ENCODE measurements at places on chromosomes 11 and 22. TPM values are rescaled to one million over a fixed set of nuclear protein-coding genes. Genes with fewer than 3 reads are reported as not detected.

- no peak for DNase-seq
Measured at GRCh38 chr11:86933891-86934581, 21.2 kb downstream of the FZD4 start.

- no peak for DNase-seq
Measured at GRCh38 chr11:128594226-128594625, 6.9 kb upstream of the ETS1 start.

The MUC5AC gene
- not detected for total RNA-seq

DNA sequence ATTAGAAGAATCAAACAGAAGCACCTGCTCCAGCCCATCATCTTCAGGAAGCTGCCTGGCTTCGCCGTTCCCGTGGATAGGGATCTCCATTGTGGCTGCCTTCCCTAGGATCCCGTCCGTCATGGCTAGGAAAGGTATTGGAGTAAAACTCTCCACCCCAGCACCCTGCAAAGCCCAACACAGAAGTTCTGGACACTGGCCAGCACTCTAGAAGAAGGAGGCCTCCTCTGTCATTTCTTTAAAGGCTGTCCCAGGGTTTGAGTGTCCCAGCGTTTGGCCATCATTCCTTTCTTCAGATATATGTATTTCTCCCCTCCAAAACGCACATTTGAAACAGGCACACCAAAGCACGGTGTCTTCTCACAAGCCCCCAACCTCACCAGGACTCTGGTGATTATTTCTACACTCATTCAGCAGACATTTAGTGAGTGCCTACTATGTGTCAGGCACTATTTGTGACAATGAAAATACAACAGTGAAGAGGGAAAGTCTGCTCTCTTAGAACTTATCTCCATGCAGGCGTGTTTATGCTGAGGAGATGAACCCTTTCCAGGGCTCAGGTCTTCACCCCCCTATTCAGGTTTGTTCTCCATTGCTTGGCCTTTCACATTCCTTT, 724 bp downstream of the ARFIP2 start:
- DNase-seq = no peak

- DNase-seq = no peak
Measured at GRCh38 chr11:58575377-58576020, at the start of gene LPXN. LPXN (minus strand) TSS chr11:58575856; CDS start chr11:58575772, 84 bp downstream.

DNA sequence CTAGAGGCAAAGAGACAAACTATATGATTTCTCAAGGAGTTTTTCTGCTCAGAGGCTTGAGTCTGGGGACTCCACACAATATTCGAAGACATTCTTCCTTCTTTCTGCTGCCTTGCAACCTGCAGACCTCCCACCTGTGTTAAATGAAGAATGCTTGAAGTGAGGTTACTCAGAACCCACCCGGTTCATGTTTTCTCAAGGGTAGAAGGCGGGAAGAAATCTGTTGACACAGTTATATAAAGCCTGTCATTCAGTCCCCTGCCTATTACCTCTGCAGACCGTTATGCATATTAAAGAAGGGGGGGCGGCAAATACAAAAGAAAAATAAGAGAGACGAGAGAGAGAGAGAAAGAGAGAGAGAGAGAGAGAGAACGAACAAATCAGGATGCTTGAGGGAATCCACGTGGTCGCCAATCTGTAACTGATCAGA, 2.2 kb upstream of the KMT2A start:
- DNase-seq = no peak

DNA sequence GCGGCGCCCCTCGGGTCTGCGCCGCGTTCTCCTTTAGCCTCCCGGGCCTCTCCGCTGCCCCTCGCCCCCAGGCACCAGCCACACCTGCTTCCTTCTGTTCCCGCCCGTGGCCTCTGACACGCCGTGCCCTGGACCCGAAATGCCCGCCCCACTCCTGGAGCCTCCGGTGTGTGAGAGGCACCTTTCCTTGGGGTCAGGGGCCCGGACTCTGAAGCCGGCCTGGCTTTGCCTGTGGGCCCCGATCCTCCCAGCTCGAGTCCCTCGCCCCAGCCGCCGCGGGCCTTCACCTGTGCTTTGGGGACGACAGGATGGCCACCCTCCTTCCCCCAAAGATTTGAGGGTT, 661 bp upstream of the CDPF1 start:
- no peak for DNase-seq

- no peak for DNase-seq
Measured at GRCh38 chr22:30578481-30578880, 4.0 kb upstream of the GAL3ST1 start.

DNA sequence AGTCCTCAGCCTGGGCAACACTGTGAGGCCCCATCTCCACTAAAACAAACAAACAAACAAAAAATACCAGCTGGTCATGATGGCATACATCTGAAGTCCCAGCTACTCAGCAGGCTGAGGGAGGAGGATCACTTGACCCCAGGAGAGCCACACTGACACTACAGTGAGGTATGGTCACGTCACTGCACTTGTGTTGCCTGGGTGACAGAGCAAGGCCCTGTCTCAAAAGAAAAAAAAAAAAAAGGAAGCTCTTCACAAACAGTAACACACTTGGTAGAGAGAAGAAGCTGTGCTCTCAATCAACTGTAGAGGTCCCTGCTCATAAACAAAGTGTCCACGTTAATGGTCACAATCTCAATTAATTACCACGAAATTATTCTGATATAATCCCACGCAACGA, 401.6 kb upstream of the CCDC90B start:
- DNase-seq = no peak

- peak; percentile 59 for DNase-seq
Measured at GRCh38 chr22:38862375-38863329, 9.4 kb downstream of the CBX6 start.

DNA sequence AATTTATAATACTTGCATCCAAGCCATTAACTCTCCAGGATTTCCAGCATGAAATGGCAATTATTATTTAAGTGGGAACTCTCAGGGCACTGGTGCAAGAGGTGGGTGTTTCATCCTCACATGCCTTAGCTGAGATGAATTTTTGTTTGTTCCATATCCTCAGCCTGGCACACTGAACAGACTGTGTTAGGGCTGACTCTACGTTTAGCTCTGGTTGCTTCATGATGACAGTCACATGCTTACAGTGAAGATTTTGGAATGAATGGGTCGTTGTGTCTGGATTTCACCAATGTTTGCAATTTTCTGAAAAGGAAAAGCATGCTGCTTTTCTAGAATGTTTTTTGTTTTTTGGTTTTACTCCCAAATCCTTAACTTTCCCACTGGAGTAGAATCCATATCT, 246.6 kb downstream of the INSC start:
- DNase-seq = no peak

DNA sequence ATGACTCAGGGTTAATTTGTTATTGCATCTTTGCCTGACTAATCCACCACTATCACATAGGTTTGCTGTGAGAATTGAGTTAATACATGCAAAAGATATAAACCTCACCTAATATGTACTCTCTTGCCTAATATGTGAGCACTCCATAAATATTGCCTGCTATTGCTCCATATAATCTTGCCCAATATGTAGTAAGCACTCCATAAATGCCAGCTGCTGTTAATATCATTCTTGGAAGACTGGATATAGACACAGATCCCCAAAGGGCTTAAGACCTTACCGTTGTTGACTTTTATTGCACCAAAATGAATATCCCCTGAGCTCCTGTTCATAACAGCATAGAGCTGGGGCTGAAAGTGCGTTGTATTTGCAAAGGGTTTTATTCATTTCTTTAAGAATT, 27.0 kb upstream of the LRRC55 start:
- DNase-seq = no peak

DNA sequence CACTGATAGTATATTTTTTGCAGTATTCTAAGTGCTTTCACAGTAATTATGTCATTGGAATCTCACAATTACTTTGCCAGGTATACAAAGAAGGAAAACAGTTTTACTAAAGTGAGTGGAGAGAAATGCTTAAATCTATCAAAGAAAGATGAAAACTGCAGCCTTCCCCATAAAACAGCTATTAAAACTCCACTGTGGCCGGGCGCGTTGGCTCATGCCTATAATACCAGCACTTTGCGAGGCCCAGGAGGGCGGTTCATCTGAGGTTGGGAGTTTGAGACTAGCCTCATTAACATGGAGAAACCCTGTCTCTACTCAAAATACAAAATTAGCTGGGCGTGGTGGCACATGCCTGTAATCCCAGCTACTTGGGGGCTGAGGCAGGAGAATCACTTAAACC, 19.1 kb downstream of the OR51E1 start:
- no peak for DNase-seq

DNA sequence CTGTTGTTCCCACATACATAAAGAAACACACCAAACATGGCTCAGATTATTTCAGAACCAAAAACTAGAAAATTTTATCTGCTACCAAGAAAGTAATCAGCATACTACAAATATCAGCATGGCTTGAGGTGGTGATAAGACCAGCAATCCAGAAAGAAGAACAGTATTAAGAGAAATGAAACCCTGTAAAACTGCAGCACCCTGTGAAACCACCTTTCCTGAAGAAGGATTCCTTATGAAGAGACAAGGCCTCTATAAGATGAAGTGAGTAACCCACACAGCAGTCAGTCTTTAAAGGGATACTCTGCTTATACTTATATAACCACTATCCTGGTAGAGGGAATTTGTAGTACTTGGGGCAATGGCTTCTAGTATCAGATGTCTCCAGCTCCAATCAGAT, 49.9 kb downstream of the RSF1 start:
- DNase-seq = no peak

The SLC16A8 gene
- not detected for total RNA-seq

DNA sequence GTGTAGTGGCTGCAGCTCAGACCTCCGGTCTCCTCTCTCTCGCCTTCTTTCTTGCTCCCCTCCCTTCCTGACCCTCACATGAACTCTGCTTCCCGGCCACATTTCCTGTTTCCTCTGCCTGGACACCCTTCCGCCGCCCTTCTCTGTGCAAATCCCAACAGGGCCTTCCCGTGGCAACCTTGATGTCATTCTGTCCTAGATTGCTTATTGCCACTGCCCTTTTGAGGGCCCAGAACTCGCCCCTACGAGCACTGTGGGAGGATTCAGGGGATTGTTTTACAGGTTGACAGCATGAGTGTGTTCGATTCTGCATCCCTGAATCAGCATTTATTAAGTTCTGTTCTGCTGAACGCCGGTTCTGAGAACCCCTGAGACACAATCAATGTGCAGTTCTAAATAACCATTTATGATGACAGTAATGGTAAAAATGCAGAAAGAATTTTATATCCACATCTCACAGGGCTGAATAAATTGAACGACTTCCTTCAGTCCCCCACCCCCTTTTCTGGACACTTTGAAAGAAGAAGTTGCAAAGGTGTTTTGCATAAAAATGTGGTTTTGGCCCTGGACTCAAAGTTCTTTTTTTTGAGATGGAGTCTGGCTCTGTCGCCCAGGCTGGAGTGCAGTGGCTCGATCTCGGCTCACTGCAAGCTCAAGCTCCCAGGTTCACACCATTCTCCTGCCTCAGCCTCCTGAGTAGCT, 6.4 kb downstream of the BATF2 start:
- DNase-seq = no peak

DNA sequence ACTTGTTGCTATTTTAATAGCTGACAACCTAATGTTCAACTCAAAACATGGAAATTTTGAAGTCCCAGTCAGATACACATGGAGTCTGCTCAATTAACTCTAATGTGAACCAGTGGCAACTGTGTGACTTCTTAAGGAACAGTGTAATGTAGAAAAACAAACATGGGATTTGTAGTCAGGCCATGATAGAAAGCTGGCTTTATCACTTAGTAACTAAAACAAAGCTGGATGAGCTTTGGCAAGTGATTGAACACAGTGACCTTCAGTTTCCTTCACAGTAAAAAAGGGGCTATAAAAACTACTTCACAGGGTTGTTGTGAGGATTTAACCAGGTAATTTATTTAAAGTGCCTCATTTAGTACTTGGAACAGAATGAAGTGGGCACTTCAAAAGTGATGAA, 62.6 kb downstream of the PRCP start:
- DNase-seq = no peak

The ADAMTS8 gene
- not detected for total RNA-seq

DNA sequence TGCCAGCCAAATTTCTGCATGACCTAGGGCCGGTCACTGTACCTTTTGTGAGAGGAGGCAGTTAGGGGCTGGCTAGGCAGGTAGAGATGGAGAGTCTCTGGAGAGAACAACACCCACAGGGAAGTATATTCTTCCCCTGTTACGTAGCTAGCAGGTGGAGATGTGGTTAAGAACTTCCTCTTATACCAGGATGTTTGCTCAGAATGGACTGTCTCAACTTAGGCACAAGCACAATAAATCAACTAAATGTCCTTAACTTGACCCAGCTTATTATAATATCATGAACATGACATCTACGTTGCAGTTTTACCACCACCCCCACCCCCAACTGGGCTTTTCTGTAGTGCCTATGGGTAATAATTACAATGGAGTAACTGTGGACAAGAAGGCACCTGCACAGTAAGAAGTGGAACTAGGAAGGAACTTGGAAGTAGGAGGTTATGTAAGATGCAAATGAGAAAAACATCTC, 60.7 kb upstream of the MPEG1 start:
- no peak for DNase-seq

DNA sequence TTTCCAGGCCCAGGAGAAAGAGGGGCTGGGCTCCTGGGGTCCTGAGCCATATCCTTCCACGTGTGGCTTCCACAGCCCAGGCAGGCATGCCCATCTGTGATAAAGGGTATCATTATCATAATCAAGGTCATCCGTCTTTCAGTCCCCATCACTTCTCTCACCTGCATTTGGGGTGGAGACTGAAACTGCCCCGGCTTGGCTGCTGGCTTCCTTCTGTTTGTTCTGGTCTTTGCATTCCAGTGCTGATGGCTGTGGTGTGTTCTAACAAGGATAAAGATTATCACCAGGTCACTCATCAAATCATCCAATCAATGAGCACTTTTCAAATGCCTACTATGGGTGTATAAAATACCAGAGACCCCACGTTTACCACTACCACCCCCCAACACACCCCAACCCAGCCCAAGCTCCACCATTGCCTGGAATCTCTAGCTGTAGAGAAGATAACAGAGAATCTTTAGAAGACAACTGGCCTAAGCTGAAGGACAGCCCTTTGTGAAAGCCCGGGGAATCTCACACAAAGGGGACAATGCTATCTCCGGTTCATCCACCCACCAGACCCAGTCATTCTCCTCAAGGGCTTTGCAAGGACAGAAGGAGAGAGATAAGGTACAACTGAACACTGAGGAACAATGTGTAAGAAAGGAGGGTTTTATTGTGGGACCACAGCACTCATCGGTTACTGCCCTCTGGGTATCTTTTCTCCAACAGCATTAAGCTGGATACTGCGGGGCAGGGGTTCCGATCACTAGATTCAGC, 54.9 kb downstream of the AHNAK start:
- DNase-seq = no peak

DNA sequence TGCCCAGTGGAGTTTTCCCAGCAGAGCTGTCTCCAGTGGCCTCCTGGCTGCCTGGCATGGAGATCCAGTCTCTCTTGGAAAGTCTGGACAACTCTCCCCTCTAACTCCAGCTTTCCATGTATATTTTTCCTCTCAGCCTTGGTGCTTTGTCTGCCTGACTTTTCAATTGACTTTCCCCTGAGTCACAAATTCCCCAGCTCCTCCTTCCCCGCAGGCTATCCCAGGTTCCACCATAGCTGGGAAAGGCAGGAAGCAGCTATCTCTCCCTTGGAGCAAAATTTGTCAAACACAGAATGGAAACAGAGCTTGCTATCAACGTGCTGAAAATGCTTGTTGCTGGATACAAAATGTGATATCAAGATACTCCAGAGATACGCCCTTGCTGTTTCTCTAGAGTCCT, 384.8 kb downstream of the TMEM135 start:
- no peak for DNase-seq
